Caudate nucleus (tissue), 63 donors: ENCODE measurements at places on chromosomes 13 and 19.

DNA sequence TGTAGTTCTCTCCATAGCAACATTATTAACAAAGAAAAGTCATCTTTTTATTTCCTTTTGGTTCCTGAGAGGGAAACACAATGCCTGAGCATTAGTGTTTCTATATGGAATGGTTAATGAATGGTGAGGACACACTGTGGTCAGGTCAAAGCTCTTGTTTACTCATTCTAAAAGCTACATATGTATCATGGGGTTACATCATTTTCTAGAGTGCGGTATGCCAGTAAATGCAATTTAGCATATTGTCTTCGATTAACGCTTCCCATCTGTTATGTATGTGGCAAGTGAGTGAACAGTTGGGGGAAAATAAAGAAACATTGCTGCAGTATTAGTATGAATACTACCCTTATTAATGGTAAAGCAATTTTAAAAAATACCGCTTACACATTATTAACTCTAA lies 1152.2 kb upstream of the SPRY2 start:
- no peak for DNase-seq

DNA sequence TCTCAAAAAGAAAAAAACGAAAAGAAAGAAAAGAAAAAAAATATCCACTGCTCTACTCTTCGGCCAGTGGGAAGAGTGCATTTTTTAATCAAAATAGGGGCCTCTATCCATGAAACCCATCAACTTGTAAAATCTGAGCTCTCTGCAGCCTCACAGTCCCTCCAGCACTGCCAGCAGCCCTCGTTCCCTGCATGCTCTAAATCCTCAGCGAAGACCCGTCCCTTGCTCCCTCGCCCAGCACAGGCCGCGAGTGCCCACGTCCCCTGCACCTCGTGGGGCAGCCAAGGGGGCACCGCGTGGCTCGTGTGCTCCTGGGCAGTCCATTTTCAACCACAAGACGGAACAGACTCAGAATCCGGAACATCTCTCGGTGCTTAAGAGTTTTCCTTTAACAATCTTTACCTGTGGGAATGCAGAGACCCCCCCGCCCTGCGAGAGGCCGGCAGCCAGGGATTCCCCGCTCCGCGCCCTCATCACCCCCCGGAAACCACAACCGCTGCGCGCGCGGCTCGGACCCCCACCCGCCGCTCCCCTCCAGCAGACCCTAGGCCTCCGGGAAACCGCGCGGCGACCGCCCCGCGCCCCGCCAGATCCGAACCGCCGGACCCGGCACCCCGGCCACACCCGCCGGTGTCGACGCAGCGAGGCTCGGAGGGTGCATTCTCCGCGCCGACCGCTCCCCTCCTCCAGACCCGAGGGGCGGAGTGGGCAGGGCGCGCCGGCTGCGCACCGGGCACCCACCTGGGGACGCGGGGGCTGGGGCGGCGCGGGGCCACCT lies 638 bp downstream of the ANKRD27 start:
- no peak for DNase-seq

DNA sequence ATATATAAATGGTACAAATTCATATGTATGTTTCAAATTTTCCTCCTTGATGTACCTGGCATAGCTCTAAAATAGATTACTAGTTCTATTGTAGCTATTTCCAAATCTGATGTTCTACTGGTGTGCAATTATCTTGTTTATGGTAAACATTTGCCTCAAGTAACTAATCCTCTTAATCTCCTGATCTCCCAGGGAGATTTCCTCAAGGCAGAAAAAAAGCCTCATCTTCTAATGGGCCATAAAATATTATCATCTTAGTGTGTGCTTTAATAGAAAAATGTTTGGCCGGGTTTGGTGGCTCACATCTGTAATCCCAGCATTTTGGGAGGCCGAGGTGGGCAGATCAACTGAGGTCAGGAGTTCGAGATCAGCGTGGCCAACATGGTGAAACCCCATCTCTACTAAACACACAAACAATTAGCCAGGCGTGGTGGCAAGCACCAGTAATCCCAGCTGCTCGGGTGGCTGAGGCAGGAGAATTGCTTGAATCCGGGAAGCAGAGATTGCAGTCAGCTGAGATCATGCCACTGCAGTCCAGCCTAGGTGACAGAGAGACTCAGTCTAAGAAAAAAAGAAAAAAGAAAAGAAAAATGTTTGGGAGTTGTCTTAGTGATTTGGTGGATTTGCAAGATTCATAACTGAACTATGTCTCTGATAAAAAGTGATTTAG lies 498.9 kb upstream of the SLITRK5 start:
- no peak for DNase-seq

DNA sequence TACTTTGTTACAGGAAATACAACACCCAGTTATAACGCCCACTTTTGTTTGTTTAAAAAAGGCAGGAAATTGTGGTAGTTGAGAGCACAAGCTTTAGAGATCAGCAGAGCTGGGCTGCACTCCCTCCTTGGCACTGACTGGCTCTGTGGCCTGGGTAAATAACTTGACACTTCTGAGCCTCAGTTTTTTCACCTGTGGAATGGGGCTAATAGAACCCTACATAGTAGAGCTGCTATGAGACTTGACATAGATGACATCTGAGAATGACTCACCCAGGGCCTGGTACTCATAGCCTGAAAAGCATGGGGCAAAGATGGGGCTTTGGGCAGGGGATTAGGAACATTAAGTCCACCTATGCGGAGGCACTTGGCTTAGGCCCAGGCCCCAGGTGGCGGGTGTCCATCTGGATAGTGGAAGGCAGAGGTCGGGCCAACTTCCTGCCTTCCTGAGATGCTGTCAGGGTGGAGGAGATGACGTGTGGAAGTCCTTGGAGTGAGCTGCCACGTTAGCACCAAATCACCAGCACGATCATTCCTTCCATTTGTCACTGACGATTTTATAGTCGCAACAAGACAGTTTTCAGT lies 159.1 kb downstream of the KATNAL1 start:
- DNase-seq = no peak

DNA sequence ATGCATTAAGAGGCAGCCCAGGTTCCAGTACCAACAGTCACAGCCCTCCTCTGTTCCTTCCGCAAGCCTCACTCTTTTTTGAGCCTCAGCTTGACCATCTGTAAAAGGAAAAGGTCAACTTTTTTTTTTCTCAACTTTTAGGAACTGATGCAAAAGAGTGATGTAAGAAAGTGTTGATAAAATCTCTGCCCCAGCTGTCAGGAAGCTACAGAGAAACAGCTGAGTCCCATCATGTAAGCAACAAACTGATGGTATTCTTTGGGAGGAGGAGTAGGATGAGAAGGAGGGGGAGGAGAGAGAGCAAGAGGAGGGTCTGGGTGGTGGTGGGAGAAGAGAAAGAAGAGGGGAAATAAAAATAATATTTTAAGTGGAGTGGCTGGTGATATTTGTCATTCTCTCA lies 233.9 kb upstream of the TSHZ3 start:
- DNase-seq = no peak
